ENCODE measurements at places on chromosomes 11 and 22.

- DNase-seq, result peak; percentile 54
Measured at GRCh38 chr11:3161309-3161708, 3.8 kb downstream of the OSBPL5 start.

DNA sequence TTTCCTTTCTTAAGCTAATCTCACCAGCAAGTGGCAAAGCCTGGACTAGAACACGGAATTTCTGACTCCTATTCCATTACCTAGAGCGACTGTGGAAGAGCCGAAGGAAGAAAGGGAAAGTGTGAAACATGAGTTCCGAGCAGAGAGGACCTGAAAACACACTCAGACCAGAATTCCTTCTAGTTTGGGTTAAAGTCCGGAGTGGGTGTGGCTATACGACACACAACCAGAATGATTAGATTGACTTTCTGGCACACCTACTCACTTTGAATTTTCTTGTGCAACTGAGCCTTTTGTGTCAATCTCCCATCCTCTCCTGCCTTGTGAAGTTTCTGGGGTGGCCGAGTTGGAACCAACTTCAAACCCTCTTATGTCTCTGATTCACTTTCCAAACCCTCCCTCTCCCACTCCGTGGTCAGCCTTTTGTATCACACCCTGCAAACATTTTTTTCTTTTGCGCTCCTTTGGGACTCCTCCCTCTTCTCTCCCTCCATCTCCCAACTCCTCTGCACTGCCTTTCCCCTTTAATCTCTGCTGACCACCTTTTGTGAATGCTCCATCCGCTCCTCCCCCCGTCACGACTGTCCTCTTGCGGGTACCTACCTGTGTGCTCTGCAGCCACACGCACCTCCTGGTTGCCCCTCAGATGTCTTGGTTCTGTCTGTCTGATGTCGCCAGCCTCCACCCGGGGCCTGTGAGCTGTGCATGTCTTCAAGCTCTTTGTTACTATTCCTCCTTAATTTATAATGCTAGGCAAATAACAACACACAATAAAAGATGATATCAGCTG is 86.3 kb upstream of the BLID start:
- peak; percentile 84 for DNase-seq

GRCh38 chr22:19652316-19652715 is 62.0 kb upstream of the SEPTIN5 start:
- DNase-seq, result no peak

DNA sequence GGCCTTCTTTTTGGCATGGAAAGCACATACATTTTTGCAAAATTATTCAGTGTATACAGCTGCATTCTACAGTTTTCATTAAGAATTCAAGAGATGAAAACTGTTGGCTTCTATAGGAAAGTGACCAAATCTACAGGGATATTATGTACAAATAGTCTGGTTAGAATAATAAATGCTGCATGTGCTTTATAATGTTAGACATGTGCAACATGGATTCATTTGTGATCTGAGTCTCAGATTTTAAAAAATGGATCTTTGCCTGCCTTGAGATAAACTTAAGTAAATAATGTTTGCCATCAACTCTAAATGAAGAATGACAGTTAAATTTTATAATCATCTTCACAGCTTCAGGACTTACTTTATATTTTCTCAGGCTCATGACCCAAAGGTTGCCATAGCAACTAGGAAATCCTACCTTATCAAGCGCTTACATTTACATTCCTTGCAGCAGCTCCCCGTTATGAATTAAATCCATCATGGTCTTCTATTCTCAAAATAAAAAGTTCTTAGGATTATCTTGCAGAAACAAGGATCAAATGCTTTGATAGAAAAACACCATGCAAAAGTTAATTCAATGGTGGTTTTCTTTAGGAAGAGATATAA is 200.2 kb downstream of the CADM1 start:
- no peak for DNase-seq

- DNase-seq, result no peak
Measured at GRCh38 chr11:112878033-112878601, 83.1 kb upstream of the NCAM1 start.

GRCh38 chr11:61357233-61357893 is 4.3 kb downstream of the CYB561A3 start:
- no peak for DNase-seq

DNA sequence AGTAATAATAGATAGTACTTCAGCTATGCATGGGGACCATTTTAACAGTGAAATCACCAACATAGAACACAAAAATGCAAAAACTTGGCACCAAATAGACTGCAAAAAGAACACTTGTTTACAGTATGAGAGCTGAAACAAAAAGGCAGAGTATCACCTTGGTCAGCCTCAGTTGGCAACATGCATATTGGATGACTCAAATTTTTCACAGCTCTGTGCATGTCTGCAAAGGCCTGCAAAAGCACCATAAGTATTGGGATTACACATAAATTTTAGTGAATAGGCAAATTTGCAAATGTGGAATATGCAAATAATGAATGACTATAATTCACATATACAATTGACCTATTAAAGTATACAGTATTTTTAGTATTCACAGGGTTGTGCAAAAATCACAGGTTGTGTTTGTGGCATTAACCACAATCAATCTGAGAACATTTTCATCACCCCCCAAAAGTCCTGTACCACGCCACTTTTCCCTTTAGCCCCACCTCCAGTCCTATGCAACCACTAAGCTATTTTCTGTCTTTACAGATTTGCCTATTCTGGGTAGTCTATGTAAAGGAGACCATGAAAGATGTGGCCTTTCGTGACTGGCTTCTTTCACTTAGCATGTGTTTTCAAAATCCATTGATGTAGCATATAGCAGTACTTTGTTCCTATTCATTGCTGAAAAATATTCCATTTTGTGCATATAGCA is 47.2 kb downstream of the CCDC15 start:
- no peak for DNase-seq

GRCh38 chr22:39101226-39101625 is 4.2 kb downstream of the APOBEC3H start:
- no peak for DNase-seq

GRCh38 chr11:117423046-117423575 is 95.5 kb downstream of the CEP164 start:
- DNase-seq, result no peak

- no peak for DNase-seq
Measured at GRCh38 chr22:48340727-48341709, 1486.7 kb downstream of the BRD1 start.

DNA sequence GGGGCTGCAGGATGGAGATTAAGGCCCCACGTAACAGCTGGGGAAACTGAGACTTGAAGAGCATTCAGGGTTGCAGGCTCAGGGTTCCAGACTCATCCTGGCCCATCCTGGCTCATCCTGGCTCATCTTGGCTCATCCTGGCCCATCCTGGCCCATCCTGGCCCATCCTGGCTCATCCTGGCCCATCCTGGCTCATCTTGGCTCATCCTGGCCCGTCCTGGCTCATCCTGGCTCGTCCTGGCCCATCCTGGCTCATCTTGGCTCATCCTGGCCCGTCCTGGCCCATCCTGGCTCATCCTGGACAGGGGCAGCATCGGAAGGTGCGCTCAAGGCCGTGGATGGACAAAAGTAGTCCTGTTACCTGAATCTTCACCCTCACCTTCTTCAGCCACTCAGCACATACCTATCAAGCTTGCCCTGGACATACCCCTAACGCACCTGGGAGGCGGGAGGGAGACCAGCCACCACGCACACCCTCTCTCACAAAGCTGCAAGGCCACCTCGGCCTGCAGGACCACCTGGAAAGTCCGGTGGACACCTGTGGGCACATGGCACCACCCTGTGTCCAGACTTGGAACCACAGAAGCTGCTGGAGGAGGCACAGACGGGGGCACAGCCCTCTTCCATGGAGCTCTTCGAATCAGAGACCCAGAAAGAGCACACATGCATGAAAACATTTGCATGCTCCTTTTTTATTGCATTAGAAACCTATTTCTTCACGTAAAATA is 20.3 kb upstream of the NLRP6 start:
- DNase-seq, result no peak

GRCh38 chr11:64877390-64878222 is 815 bp downstream of the EHD1 start:
- no peak for DNase-seq

GRCh38 chr11:110797453-110797852 is 85.2 kb upstream of the ARHGAP20 start:
- DNase-seq, result no peak

DNA sequence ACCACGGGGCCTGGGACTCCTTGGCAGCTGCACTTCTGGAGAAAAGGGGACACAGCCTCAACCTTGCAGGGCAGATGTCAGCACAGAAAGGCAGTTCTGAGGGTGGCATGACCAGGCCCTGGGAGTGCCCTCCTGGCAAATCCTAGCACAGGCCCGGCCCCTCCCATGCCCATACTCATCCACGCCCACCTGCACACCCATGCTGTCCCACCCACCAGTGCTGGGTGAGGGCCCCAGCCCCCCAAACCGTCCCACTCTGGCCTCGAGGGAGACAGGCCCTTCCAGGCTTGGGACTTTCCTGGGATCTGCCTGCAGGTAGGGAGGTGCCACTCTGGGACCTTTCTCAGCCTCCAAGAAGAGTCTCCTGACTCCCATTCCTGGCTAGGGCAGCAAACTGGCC is 10.1 kb downstream of the DUSP8 start:
- DNase-seq, result no peak

- DNase-seq, result no peak
Measured at GRCh38 chr11:69287968-69288882, 5.7 kb upstream of the MYEOV start.

DNA sequence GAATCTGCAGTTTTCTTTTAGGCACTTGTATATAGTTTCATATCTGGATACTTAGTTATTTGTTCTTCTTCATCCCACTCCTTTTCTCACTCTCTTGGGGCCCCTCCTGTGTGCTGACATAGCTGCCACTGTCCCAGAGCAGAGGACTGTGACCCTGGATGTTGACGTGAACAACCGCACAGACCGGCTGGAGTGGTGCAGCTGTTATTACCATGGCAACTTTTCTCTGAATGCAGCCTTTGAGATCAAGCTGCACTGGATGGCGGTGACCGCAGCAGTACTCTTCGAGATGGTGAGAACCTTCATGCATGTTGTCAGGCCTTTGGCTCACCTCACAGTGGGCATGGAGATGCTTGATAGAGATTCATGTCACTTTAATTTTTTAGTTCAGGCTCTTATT is 50.9 kb upstream of the YWHAH start:
- DNase-seq, result no peak

- no peak for DNase-seq
Measured at GRCh38 chr22:49761836-49762235, 65.8 kb downstream of the BRD1 start.

- DNase-seq, result peak; percentile 93
Measured at GRCh38 chr11:129960216-129961214, 42.1 kb downstream of the PRDM10 start.

GRCh38 chr11:26700574-26701235 is 21.2 kb downstream of the SLC5A12 start:
- DNase-seq, result no peak

Measured in EL (cell line).